ENCODE measurements at places on chromosomes 5 and 9.

DNA sequence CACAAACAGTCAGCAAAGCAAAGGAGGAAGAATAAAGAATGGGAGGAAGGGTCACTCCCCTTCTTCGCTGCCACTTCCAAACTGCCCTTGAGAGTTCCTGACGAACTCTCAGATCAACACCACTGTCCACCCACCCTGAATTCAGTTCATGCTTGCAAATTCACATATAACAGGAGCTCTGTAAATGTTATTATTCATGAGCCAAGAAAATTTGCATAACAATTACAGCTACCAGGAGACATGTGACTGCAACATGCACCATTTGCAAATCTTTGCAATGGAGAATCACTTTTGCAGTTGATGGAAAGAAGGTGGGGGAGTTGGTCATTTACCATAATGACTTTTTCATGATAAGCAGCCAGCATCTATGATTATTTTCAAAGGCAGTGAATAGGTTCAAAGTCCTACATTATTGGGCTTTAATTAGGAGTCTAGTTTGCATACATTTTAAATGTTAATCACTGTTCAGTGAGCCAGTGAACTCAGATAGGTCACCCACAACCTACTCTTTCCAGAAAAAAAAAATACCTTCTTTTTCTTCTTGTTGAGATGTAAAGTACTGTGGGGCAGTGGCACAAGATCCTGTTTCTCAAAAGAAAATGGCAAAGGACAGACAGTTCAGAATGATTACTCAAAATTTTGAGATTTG, 149.7 kb downstream of the CAAP1 start:
- DNase-seq: no peak

DNA sequence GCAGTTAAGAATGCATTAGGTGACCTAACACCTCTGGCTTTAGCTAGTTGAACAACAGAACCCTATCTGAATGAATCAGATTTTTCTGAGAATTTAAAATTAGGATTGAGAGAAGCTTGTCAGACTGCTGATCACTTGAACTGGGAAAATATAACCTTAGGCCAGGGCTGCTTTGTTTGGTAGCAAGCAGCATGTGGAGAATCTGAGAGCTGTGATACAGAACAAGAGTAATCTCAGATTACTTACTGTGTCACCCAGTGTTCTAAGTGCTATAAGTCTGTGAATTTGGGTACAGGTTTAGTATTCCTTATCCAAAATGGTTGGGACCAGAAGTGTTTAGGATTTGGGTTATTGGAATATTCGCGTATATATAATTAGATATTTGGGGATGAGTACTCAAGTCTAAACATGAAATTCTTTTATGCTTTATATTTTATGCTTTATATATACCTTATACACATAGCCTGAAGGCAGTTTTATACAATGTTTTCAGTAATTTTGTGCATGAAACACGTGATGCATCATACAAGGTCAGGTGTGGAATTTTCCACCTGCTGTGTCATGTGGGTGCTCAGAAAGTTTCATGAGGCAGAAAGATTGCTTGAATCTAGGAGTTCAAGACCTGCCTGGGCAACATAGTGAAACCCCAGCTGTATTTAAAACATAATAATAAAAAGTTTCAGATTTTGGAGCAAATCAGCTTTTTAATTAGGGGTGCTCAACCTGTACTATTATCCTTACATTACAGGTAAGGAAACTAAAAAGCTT, 8.3 kb upstream of the CHD1 start:
- DNase-seq: no peak

- no peak for DNase-seq
Measured at GRCh38 chr5:55623789-55624188, 88.3 kb downstream of the SLC38A9 start.

DNA sequence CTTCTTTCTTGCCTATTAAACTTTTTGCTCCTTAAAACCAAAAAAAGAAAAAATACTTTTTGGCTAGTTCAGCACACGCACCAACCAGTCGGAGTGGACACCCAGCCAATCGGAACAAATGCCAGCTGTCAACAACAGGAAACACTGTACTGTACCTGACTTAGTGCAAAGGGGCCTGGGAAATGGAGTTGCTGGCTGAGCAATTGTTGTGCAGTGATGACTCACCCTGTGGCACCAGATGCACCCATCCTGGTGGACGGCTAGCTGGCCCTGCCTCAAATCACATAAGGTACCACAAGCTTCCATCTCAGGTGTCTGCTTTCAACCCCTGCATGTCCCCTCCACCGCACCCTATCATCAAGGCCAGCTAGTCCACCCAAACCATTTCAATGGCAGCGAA, 20.9 kb downstream of the FOXE1 start:
- DNase-seq: no peak

- no peak for DNase-seq
Measured at GRCh38 chr9:69817202-69817601, 3.4 kb upstream of the CFAP95 start.

DNA sequence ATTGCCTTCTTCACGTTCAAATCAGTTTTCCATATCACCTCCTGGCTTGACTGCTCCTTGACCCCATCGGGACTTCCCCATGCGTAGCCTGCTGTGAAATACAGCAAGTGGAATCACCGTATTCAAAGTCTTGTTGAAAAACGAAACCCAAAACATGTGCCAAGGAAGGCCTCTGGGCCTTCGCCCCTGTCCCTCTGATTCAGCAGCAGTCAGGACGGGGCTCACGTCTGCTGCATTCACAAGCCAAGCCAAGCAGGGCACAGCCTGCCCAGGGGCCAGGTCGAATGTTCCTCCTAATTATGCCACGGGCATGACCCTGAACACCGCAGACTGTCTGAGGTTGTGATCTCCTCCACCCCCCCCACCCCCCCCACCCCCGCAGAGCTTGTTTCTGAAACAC, 960 bp upstream of the CTNND2 start:
- no peak for DNase-seq

DNA sequence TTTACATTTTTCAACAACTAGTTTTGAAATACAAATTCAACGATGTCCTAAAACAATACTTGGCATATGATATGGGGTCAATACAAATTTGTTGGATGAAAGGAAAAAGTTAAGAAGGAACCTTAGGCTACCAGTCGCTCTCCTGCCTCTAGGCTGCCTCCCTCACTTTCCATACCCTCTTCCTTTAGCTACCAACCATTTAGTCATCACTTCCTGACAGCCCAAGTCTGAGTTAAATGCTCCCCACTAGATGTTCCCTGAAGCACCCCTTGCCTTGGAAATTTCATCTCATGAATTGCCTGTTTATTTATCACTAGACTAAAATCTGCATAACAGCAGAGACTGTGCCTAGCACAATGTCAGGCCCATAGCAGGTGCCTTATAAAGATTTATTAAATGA, 2.7 kb upstream of the LARS1 start:
- no peak for DNase-seq

GRCh38 chr9:5509573-5509972, 758 bp upstream of the PDCD1LG2 start:
- DNase-seq: no peak

- DNase-seq: no peak
Measured at GRCh38 chr5:119366540-119366881, 10.7 kb downstream of the TNFAIP8 start.

GRCh38 chr9:28206280-28206679, 633.0 kb upstream of the C9orf72 start:
- no peak for DNase-seq

- DNase-seq: no peak
Measured at GRCh38 chr5:32780508-32780919, 69.4 kb downstream of the NPR3 start.

Data from BE2C (cell line).